GM19239 (cell line): ENCODE measurements at places on chromosomes 11 and 22.
A peak's percentile ranks its signal among the peaks of the same experiment; 100 is the strongest.

- peak; percentile 75 for DNase-seq
These were observed at the start of gene HIRA for GRCh38 chr22:19431649-19432132. Gene HIRA (minus strand): TSS chr22:19431733. CDS start chr22:19431476, 257 bp downstream.

DNA sequence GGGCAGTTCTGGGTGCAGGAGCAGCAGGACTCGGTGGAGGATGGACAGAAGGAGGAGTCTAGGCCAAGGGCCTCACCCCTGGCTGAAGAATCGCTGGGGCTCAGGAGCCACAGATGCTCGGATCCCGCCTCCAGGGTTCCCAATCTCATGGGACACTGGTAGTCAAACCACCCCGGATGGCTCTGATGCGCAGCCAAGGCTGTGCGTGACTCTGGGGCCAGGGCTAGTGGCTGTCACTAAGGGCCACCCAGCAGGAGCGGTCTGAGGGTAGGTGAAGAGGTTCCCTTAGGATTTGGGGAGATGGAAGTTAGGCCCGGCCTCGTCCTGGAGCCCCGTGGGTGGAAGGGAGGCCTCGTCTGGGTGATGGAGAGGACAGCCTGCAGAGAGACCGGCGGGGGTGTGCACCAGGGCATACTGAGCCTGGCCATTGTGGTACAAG lies 300.6 kb downstream of the TBC1D22A start:
- DNase-seq, result no peak

DNA sequence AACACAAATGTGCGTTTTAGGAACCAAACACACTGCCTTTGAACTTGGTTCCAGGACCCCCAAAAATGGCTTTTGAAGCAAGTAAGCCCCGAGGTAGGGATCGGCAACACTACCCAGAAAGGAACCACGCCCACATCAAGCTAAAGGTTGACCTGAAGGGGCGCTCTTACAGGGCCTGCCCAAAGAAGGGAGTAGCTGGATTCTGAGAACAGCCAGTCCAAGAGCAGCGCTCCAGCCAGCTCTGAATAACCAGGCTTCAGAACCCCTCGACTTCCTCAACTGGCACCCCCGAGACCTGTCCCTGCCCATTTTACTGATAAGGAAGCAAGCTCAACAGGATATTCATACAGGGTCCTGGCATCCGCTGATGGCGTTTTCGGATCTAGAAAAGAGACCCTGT lies 18.9 kb upstream of the MOB2 start:
- no peak for DNase-seq

GRCh38 chr11:86148345-86148747 lies 79.5 kb upstream of the PICALM start:
- DNase-seq, result no peak

- no peak for DNase-seq
These were observed 4.7 kb downstream of the OR1S2 start for GRCh38 chr11:58199271-58199670.

DNA sequence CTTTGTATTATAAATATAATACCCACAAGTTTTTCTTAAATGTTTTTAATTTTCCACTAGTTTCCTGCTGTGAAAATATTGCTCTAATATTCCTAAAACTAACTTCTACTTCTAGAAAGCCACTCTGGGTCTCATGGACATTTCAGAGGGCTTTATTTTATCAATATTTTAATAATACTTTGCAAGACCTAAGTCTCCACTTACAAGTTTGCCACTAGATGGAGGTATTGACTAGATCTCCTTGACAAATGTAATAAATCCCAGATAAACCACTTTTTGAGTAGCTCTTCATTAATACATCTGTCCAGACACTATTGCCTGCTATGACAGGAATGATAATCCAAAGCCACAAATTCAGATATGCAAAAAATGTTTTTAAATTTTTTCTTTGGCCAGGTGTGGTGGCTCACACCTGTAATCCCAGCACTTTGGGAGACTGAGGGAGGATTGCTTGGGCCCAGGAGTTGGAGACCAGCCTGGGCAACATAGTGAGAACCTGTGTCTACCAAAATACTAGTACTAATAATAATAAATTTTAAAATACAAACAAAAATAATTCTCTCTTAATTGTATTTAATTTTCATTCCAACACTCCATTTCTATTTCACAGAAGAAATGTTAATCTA lies 3.5 kb upstream of the ACAT1 start:
- DNase-seq, result no peak

DNA sequence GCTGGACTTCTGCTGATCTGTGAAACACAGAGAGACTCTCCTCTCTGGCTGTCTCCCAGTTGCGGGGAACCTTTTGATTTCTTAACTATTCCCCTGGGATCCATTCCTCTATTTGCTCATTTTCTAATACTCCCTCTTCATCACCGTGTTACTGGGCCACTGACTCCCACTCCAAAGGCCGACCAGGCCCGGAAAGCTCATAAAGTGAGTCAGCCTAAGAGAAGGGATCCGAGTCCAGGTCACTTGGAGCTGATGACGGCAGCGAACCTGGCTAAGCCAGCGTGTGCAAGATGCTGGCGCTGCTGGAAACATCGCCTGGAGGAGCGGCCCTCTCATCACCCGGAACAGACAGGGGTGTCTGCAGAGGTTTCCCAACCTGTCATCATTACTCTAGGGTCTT lies 112.8 kb downstream of the FBXO7 start:
- DNase-seq, result no peak
